DMS 273 treated with DMSO at 0.1 percent for 48 hours (cell line): ENCODE measurements at places on chromosomes 12 and 14.

DNA sequence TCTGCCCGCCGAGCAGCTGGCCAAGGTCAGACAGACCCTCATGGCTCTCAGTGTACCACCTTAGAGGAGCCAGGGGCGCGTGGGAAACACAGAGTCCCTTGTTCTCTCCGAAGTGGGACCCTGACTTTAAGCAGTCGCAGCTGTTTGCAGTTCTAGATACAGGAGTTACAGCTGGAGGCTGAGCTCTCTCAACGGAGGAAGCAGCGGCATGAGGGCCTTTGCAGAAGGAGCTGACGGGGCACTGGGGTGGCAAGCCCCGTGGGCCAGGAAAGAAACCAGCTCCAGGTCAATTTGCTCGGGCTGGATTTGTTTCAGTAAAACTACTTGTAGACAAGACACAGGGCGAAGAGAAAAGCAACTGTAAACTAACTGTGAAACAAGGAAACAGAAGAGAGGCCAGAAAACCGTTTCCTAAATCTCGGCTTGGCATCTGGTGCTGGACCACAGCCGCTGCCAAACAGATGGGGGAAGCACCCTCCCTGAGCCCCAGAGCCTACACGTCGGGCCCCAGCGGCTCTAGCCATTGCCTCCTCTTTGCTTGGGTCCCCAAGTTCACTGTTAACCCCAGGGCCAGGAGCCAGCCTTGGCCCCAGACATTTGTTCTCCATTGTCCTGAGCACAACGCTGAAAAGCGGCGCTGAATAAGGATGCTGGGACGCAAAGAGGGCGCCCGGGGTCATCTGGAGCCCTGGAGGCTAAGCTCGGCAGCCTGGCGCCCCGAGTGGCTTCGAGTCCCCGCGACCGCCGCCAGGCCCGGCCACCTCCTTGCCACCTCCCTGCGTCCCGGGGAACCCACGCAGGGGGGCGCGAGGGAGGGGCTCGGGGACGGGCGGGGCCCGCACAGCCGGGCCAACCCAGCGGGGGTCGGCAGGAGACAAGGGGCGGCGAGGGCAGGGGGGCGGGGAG lies 914 bp upstream of the PACS2 start:
- peak; percentile 38 for DNase-seq

DNA sequence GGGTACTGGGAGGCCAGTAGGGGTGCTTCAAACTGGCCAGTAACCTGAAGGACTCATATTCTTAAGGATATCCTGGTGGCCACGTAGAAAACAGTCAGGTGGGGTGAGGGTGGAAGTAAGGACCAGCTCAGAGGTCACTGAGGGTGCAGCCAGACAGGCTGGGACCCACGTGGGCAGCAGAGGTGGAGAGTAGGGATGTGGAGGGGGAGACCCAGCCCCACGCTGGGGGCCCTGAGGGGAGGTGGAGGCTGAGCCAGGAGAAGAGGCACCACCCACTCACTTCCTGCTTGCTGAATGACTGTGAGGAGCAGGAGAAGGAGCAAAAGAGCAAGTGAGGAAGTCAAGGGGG lies 12.6 kb upstream of the SERPINA3 start:
- no peak for DNase-seq

DNA sequence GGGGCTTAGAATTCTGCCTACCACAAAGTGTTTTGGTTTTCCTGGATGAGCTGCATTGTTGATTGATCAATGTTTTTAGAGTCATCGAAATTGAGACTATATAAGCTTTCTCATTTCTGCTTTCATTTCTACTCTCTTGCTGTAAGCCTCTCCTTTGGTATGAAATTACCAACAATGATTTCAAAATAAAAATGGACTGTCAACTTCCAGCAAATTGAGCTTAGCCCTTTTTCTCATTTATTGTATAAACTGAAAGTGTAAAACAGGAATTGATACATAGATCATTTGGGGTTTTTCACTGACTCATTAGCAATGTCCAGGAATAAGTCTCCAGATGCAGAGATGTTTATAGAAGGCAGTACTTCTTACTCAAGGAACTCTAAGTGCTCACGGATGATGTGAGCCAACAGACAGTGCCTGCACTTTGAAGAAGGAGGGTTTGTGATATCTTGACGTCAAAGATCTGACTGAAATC lies 20.0 kb upstream of the PCNX1 start:
- no peak for DNase-seq

GRCh38 chr12:108755481-108755880 lies 24.2 kb upstream of the CORO1C start:
- DNase-seq = no peak

DNA sequence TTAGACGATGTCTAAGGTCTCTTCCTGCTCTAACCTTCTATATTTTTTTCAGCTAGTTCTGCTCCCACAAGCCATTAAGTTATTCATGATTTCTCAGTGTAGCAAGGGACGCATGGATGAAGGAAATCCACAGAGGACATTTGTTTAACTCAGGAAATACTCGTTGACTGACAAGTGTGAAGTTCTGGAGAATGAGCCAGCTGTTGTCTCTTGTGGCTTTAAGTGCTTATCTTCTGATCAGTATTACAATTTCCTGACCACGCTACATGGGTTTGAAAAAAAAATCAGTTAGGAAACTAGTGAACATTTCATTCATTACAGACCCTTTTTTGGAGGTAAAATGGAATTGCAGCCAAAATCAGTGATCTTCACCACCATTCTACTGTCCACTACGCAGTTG lies 53.1 kb downstream of the GUCY2C start:
- no peak for DNase-seq

- DNase-seq = no peak
Measured at GRCh38 chr14:89325299-89325883, 91.6 kb downstream of the FOXN3 start.

DNA sequence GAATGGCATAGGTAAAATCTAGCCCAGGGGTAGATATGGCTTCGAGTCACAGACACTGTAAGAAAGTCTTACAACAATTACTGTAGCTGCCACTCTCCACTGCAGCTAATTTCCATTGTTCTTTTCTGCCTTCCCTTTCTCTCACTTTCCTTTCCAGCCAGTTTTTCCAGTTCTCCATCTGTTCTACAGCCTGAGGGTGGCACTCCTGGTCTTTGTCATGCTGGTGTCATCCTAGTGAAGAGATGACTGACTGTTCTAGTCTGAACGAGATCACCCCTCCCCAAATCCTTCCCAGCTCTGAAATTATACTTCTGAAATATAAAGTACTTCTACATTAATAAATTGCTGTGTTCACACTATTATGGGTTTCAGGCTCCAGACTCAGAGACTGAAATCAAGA lies 74.2 kb upstream of the CSRP2 start:
- no peak for DNase-seq

DNA sequence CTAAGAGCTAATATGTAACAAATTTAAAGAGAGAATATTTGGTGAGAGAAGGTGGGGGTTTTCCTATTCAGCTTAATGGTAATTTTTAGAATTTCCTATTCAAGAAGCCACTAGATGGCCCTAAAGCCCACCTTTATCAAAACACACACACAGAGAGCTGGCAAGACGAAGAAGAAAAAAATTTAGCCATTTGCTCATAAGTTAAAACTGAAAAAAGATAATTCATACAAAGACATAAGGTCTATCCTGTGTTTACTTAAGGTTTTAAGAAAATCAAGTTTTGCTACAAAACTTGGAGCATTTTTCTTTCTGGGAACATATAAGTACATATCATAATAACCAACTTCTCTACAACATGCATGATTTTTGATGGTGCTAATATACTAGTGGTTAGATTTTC lies 46.8 kb upstream of the PCED1B start:
- DNase-seq = no peak

DNA sequence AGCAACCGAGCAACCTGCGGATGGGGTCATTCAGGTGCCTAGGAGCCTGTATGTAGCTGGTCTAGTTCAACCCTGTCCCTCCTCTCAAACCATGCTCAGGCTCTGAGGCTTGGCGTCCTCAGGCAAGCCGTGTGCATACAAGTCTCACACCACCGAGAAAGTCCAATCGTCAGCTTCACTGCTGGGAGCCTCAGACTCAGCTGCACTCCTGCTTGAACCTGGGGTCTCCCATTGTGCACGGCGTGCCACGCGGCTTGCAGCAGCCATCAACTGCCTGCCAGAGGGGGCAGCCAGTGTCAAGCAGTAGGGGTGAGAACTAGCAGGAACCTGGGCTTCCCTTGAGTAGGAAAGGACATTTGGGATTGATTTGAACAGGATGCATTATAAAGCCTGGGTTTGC lies 1064.6 kb downstream of the BCL11B start:
- DNase-seq = no peak

- DNase-seq = no peak
Measured at GRCh38 chr14:24996930-24997725, 52.8 kb downstream of the STXBP6 start.

DNA sequence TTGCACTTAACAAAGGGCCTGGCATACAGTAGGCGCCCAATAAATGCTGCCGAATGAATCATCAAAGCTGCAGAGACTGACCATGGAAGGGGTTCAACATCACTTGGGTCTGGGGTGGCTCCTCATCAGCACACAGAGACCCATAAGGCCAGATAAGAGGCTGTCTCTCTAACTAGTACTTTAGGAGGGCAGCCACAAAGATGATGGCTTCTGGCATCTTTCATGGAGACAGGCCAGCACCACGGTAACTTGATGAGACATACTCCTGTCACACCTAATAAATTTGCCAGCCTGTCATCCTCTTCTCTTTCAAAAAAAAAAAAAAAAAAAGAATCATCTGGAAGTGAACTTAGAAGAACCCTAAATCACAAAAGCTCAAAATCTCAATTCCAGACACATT lies 3.4 kb downstream of the PRIMA1 start:
- no peak for DNase-seq

DNA sequence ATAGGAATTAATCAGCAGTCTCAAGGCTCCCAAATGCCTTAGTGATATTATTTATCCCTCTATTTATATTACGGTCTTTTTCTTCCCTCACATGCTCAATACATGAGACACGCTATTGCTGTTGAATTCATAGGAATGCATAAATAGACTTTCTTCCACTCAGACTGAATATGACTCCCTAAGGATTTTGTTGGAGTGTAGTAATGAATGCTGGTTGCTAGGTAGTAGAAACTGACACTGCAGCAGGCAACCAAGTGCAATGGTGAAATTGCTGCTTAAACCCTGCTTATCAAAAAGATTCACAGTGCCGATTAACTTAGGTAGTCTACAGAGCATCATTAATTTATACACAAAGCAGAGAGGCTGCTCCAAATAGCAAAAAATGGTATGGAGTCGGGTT lies 168.2 kb downstream of the KCNC2 start:
- DNase-seq = no peak

- no peak for DNase-seq
Measured at GRCh38 chr14:51328064-51328771, 88.2 kb downstream of the TMX1 start.

GRCh38 chr12:25524366-25524765 lies 28.7 kb downstream of the LMNTD1 start:
- no peak for DNase-seq

GRCh38 chr12:28088566-28089272 lies 101.5 kb upstream of the CCDC91 start:
- DNase-seq = no peak

GRCh38 chr12:52019113-52019770 lies 12.5 kb downstream of the TAMALIN start:
- no peak for DNase-seq

GRCh38 chr14:37824939-37825712 lies 229.7 kb downstream of the TTC6 start:
- peak; percentile 69 for DNase-seq

DNA sequence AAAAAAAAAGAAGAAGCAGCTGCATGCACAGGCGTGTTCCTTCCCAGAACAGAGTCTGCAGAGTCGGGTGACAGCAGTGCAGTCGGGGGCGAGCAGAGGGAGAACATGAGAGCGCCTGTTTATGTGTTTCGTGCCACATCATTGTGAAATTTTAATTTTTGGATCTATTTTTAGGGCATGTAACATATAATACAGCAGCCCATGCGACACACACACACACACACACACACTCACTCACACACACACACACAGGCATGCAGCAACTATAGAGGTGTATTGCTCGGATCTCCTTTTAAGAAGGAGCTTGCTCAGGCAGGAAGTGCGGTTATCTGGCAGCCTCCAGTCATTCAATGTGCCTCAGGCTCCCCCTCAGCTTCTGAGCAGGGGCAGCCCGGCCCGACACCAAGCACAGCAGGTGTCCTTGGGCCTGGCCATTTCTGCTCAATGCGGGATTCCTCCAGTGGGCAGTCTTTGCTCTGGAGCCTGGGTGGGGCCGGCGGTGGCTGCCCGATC lies 71.8 kb downstream of the ZNF664 start:
- DNase-seq = no peak

- DNase-seq = no peak
Measured at GRCh38 chr14:96493178-96493577, 9.0 kb upstream of the PAPOLA start.

DNA sequence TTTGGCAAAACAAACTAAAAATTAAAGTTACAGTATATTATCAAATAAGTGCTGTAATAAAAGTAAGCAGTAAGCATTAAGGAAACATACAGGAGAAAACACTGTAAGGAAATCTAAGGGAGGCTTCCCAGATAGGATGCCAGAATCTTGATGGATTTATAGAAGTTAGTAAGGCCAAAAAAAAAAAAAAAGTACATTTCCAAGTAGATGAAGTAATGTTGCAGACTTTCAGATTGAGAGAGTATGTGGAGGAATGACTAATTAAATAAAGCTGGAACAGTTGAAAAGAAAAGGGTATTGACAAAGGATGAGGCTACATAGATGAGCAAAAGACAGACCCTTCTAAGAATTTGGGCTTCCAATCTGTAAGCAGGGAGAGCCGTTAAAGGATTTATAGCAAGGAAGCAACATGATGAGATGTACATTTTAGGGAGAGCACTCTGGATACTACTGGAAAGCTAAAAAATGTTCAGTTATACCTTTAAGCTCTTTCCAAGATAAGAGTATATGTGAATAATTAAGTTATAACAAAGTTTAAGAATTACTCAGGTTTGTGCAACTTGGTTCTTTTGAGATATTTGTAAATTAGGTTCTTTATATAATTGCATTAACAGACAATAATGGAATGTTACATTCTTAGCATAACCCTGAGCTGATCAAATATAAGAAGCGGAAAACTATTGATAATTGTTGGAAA lies 87.5 kb upstream of the MON2 start:
- DNase-seq = no peak
